ENCODE measurements at places on chromosomes 3 and 15.

DNA sequence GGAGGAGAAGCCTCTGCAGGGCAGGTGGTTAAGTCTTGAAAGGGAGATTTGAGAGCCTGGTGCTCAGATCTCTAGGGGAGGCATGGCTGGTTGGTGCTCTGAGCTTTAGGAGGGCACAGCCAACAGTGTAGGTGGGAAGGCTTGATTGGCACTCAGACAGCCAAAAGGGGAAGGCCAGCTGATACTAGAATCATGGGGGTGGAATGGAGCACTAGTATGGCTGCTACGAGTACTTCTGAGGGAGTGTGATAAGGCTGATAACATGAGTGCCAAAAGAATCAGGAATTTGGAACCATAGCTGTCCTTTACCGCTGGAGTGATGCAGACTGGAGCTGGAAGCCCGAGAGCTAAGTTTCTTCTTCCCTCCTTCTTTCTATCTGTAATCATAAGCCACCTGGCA, 184.6 kb upstream of the TBC1D5 start:
- DNase-seq = no peak

DNA sequence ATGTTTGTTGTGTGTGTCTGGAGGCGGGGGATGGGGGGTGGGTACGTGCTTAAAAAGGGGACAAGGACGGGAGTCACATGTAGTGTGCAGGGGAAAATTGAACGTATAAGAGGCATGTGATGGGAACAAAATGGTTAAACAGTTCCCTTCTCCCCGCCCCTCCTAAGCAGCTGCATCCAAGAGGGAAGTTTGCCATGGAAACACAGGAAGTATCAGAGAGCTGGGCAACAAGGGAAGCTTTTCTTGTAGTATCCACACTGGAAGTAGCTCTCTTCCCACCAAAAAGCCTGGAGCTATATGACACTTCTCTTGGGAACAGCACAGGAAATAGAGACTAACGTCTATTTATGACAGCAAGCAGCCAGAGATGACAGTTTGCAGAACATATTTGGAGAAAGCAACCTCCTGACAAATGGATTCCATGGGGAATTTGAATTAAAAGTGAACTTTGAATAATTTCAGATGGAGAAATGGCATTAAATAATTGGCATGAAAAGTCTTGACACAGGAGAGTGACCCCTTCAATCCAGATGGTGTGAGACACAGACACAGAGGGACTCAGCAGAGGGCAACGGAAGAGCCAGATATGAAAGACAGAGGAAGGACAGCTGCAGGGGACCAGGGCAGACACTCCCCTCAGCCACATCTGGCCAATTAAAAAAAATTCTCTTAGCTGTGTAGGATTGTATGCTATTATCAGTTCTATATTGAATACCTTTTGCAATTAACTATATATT, 294.2 kb upstream of the TBL1XR1 start:
- no peak for DNase-seq

- no peak for DNase-seq
Measured at GRCh38 chr3:78610462-78611125, 1157.2 kb downstream of the ROBO1 start.

GRCh38 chr3:56988458-56989168, 71.9 kb upstream of the SPATA12 start:
- peak; percentile 86 for DNase-seq

DNA sequence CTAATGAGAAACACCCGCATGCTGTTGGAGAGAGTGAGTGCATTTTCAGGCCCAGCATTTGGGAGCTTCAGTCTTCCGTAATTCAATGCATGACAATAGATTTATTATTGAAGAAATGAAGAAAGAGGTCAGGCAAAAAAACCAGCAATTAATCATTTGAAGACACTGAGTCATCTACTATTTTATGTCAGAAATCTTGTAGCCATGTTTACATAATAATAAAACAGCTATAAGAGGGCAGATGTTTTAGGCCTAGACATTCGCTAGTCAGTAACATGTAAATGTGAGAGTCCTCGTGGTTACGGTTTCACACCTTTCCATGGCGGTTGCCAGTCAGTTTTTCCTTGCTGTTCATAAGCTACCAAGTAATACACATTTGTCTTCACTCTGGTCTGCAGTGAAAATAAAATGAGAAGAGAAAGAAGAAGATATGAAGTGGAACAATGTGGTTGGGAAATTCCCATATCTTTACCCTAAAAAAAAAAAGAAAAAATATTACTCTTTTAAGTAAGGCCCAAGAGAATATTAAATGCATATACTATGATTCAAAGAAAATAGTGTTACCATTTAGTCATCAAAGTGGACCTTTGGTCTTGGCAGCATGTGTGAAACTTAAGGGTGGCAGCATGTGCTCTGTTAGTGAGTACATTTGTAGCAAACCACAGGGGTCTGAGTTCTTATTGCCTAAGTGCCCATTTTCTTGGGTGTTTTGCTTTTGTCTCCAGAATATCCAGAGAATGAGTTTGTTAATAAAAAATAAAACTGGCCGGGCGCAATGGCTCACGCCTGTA, 140.5 kb upstream of the TBL1XR1 start:
- peak; percentile 79 for DNase-seq

- no peak for DNase-seq
Measured at GRCh38 chr15:85541744-85542143, 161.3 kb downstream of the AKAP13 start.

DNA sequence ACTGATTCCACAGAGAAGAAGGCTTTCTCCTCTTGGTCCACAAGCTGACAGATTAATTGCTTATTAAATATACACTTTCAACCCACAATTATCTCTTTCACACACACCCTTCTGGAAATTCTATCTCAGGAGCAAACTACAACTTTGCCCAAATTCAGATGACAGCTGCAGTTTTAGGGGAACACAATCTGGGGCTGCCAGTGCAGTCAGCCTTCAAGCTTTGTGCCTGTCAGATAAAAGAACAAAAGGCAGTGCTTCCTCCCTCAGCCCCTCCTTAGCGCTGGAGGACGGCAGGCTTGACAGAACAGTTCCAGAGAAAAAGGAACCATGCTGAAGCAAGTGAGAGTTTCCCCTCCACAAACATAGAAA, 99.6 kb downstream of the TMCC1 start:
- no peak for DNase-seq

- DNase-seq = no peak
Measured at GRCh38 chr3:118180853-118181252, 853.8 kb downstream of the IGSF11 start.

- no peak for DNase-seq
Measured at GRCh38 chr15:65460741-65461347, 38.1 kb upstream of the IGDCC4 start.

DNA sequence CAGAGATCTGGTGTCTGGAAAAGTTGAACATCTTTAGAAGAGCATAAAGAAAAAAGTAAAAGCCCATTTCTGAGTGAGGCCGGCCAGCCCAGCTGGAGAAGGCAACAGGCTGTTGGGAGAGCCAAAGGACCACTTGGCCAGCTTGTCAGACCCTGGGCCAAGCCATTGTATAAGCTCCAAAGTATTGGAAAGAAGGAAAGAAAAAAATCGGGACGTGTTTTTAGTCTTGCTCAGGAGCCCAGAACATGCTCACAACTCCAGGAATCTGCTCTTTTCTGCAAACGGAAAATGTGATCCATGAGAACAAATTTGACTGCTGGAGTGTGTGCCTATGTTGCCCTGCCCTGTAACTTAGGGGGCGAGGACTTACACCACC, 10.4 kb upstream of the CLPX start:
- DNase-seq = no peak

DNA sequence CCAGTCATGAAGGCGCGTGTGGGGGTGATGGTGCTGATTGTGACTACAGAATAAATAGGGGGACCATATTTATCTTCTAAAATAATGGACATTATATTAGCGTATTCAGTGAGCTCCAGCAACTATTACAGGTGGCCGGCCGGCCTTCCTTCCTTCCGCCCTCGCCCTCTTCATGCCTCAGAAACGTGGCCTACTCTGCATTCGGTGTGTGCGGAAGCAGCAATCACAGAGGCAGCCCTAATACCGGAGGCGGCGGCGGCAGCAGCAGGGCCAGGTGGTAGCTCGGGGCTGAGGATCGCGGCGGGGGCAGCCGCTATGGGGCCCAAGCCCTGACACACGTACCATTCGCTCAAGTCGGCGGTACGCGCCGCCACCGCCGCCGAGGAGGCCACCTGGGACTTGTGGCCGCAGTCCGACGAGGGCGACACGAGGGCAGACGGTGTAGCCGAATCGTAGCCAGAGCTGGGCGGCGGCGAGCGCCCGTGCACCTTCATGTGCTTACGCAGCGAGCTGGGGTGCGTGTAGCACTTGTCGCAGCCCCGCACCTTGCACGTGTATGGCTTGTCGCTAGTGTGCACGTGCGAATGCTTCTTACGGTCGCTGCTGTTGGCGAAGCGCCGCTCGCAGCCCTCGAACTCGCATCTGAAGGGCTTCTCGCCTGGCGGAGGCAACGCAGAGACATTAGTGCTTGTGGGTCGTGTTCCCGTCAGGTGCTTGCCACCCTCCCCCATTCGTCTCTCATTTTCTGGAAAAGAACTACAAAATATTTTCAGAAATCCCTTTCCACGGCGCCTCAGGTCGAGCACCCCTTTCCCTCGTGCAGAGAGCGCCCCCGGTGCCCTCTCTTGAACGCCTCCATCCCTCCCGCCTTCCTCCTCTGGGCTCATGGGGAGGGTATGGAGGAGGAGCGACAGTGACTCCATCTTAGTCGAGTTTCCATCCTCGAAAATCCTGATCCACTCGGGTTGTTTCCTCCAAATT, 15.5 kb downstream of the ZIC4 start:
- peak; percentile 35 for DNase-seq

DNA sequence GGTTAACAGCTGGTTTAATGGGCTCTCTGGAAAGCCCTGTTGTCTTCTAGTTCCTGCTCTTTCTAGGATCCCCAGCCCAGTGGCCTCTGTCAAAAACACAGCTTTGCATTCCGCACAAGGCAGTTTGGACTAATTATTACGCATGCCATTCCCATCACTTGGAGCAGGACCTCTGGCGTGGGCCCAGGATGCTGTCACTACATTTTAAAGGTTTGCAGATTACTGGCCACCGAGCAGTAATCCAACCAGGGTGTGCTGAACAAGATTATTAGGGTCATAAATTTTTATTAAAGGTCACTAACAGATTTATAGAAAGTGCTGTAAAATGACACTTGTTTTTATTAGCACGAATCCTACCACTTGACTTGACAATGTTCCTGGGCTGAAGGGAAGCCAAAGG, 143.6 kb upstream of the SLC6A11 start:
- DNase-seq = no peak

DNA sequence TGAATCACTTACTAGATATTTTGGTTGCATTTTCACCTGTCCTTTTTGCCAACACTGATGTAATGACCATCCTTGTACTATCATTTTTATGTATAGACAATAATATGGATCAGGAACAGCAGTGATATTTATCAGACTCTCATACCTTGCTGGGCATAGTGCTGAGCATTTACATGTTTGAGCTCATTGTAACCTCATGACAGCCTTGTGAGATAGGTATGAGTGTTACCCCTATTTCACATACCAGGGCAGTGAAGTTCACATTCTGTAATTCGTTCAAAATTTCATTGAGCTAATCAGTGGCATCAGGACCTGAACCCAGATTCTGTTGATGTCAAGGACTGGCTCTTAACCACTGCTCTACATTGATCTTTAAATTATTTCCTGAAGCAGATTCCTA, 221.5 kb upstream of the TBL1XR1 start:
- DNase-seq = no peak

- DNase-seq = no peak
Measured at GRCh38 chr15:89140595-89140994, 52.3 kb downstream of the ABHD2 start.

- DNase-seq = no peak
Measured at GRCh38 chr3:140233702-140234101, 298.7 kb downstream of the CLSTN2 start.

- DNase-seq = no peak
Measured at GRCh38 chr15:65525622-65526021, 4.6 kb upstream of the HACD3 start.

- no peak for DNase-seq
Measured at GRCh38 chr3:183653209-183654064, 18.0 kb downstream of the KLHL24 start.

DNA sequence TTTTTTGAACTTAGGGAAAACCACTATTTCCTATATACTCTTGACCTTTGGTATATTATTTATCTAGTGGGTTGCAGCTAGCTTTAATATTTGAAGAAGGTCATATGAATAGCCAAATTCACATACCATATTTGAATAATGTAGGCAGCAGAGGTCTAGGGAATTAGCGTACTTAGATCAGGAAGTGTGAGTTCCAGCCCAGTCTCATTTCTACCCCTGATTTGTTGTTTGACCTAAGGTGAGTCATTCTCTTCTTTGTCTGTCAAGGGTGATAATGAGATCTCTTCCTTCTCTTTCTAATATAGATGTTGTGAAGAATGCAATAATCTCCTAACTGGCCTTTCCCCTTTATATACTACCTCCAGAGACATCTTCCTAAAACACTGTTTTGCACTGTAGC, 36.6 kb upstream of the ZPLD1 start:
- DNase-seq = no peak

DNA sequence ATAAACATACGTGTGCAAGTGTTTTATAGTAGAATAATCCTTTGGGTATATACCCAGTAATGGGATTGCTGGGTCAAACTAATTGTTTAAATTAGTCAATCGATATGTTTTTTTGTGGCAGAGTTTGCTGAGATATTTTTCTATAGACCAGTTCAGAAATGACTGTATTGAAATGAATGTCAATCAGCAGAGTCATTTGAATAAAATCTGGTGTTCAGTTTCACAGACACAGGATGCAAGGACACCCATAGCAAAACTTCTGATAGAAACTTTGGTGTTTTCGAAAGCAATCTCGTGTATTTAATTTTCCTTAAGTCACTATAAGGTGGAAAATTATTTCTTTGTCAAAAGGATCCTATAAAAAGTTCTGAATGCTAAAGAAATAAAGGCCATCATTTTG, 434.4 kb downstream of the RAP2B start:
- DNase-seq = no peak

DNA sequence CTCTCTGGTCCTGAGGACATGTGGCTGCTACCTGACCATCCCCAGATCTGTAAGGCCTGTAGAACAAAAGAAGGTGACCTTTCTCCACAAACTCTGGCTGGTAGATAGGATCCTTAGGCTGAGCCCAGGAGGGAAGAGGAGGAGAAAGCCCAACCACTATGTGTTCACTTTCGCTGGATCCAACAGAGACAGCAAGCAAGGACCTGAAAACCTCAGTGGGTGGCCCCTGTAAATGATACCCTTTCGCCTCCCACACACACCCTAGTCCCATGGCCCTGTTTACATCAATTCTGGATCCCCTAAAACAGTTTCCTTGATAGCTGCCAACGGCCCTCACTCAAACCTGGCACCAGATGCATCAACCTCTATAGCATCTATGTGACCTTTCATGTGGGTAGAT, 22.4 kb downstream of the CCDC12 start:
- no peak for DNase-seq

DNA sequence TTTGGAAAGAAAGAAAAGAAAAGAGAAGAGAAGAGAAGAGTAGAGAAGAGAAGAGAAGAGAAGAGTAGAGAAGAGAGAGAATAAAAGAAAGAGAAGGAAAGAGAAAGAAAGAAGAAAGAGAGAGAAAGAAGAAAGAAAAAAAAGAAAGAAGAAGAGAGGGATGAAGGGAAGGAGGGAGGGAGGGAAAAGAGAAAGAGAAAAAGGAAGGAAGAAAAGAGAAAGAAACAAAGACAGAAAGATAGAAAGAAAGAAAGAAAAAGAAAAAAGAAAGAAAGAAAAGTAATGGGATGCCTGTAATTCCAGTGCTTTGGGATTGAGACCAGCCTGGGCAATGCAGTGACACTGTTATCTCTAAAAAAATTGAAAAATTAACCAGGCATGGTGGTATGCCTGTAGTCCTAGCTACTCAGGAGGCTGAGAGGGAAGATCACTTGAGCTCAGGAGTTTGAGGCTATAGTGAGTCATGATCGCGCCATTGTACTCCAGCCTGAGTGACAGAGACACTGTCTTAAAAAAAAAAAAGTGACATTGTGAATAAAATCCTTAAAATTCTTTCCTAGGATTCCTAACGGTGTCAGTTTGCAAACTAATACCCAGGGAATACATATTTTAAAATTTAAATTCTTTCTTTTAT, 1.7 kb downstream of the RASL12 start:
- no peak for DNase-seq
